ENCODE measurements at places on chromosomes 6 and 20.

DNA sequence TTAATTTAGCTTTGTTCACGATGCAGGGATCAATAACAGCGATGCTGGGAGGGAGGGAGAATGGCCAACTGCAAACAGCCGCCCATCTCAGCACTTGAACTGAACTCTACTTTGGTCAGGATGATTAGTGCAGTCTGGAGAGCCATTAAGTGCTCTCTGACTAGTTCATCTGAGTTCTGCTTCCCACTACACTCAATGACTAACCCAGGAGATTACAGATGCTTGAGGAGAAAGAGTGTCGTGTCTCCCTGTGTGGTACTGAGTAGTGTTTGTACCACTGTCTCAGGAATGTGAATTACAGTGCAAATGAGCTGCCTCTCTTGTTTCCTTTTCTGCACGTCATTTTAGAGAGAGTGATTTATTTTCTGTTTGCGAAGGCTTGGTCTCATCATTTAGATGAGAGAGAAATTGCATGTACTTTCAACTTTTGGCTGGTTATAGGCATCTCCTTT is 23.5 kb downstream of the CARMIL1 start:
- no peak for DNase-seq

DNA sequence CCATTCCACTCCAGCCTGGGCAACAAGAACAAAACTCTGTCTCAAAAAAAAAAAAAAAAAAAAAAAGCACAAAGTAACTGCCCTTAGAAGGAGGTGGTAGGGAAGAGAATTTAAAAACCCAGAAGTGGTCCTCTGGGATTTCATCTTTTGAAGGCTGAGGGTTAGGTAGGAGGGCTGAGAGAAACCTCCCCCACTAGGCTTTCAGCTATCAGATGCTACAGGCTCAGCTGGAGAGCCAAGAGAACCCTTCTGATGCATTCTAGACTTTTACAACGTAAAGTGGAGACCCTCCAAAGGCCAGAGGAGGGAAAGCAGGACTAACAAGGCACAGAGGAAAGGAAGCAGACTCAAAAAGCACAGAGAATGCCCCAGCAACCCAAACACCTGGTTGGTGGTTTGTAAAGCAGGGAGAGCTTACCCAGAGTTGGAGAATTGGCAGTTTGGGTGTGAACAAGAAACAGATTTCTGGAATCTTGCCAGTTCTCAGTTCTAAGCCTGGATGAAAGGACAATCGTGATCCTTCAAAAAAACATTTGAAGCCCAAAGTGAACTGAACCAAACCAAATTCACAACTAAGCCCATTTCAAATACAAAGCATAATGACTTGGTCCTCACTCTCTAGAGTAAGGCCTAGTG is 23.2 kb upstream of the SPAG4 start:
- DNase-seq, result no peak

GRCh38 chr20:50958615-50959542 is at the start of gene MOCS3:
TSS of gene MOCS3 (plus strand) at chr20:50958818. CDS start at chr20:50958843, 25 bp downstream.
- DNase-seq, result peak; percentile 93

DNA sequence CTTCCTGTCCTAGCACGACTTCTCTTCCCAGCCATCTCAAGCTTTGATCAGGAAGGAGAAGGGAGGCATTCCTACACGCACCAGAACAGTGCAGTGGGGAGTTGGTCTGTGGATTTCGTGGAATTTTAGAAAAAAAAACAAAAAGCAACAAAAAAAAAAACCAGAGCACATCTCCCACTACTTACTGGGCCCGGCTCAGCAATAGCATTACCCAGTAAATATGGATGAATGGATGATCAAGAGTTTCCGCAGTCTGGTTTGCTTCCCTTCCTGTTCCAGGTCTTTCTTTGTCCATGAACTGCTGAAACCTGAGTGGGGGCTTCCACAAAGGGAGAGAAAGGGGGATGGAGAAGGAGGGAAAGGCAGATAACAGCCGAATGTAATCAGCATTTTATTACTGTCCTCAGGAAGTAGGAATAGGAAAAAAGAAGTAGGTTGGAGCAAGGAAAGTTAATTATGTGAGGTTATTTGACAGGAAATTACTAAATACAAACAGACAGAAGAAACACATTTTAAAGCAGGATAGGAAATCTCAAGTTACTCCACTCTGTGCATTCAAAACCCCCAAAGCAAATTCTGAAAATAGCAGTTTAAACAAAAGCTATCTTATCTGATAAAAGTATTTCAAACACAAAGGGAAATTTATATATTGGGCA is 349.0 kb downstream of the PRL start:
- DNase-seq, result no peak

GRCh38 chr6:104771258-104771832 is 88.4 kb downstream of the HACE1 start:
- DNase-seq, result peak; percentile 9

DNA sequence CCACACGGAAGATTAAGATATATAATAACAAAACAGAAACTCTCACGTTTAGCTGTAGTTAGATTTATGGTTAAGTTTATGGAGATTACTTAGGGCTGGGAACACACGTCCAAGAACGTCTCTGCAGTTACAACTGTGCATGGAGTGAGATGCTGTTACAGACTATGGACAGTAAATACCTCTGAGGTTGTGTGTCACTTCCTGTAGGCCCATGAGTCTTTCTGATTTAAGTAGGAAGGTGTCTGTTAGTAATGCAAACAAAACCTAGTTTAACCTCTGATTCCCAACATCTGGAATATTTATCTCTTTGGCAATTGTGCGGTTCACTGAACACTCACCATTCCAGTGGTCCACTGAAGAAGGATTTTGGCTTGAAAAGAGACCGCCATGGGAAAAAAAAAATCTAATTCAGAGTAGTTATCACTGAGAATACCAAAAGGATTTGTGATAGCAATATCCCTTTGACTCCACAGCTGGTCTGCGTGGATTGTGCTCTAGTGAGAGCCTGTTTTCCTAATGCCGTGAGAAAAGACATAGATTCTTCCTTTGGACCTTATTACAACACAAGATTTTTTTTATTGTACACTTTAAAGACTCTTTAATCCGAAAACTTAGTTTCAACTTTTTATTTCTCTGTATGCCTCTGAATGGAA is 478.2 kb upstream of the CITED2 start:
- DNase-seq, result no peak

DNA sequence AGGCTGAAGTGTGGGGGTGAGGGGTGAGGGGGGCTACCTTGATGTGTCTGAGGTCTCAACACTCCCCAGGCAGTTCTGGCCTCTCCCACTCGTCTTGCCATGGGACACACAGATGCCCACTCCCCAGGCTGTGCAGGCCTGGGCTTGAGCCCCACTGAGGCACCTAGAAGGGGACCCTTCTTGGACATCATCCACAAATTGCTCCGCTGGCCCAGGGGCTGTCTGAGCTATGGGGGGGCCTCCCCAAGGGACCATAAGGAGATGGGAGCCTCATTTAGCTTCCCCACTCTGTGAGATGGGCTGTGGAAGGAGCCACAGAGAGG is 155.5 kb upstream of the MLN start:
- no peak for DNase-seq

- no peak for DNase-seq
Measured at GRCh38 chr6:39493777-39494176, 171.3 kb upstream of the KCNK16 start.

- no peak for DNase-seq
Measured at GRCh38 chr6:22328474-22328873, 31.6 kb upstream of the PRL start.

DNA sequence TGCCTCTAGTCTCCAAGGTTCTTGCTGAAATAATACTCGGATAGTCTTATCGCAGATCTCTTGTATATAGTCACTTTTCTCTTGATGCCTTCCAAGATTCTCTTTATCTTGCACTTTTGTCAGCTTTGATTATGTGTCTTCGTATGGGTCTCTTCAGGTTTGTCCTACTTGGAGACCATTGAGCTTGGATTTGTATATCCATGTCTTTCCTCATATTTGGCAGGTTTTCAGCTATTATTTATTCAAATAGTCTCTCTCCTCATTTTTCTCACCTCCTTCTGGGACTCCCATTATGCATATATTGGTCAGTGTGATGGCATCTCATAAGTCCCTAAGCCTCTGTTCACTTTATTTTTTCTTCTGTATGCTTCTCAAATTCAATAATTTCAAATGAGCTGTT is 23.0 kb downstream of the ECI2 start:
- DNase-seq, result no peak

DNA sequence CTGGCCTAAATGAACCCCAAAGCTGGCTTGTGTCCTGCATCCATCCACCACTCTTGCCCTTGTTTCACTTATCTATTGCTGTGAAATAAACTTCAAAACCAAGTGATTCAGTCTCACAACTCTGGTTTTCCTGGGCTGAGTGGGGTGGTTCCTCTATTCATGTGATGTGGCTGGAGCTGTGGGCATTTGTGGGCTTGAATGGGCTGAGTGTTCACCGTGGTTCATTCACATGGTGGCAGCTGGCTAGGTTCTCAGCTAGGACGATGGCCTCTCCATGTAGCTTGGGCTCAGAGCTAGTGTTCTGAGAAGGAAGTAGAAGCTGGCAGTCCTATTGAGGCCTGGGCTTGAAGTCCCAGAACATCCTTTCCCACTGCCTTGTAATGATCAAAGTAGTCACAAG is 30.4 kb downstream of the FKBP1A start:
- DNase-seq, result no peak

- no peak for DNase-seq
Measured at GRCh38 chr6:169990095-169991030, 238.9 kb downstream of the ERMARD start.

- no peak for DNase-seq
Measured at GRCh38 chr6:29974901-29975560, 32.7 kb downstream of the HLA-A start.

DNA sequence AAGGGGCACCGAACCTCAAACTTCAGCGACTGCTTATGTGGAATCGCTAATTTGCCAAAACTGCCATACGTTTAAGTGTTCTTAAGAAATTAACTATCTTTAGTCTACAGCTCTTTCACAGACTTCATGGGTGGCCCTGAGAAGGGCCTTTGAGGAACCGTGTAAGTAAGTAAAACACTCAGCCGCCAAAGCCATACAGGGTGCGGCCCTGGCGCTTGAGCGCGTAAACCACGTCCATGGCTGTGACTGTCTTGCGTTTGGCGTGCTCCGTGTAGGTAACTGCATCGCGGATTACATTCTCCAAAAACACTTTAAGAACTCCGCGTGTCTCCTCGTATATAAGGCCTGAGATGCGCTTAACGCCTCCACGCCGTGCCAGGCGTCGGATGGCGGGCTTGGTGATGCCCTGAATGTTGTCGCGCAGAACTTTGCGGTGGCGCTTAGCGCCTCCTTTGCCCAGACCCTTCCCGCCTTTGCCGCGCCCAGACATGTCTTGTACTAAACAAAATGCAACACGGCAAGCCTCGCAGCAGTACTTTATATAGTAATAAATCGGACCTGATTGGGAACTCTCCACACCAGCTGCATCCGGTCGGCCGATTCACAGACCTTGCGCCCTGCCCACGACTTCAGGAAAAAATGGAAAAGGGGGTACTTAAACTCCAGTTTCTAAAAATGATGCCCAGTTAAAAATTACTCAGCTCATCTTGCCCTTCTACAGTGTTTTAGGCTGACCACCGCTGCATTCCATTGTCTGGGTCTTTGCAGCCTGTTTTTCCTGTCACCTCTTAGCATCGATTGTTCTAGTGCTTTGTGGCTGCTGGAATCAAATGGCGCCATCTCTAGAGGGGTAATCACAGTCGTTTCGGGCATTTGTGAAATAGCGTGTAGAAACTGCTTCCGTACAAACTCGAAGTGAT is 38.9 kb downstream of the OR2B2 start:
- peak; percentile 97 for DNase-seq

GRCh38 chr6:124546601-124547000 is 415.6 kb upstream of the RNF217 start:
- no peak for DNase-seq

DNA sequence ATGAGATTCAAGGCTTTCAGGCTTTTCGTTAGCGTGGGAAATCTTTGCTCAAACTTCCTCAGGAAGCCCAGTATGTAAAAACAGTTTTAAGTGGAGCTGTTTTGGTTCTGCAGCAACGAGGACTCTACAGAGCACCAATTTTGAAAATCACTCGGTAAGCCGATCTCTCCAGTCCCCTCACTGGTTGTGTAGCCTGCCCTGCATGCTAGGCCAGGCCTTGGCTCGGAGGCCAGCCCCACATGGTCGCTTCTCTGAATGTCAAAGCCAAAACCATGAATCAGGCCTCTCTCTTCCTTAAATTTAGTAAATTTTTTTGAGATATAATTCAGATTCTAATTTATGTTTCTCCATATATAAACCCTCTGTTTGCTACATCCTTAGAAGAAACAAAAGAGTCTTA is 108.0 kb downstream of the CHD6 start:
- no peak for DNase-seq

GRCh38 chr20:43384101-43384940 is 73.4 kb upstream of the SRSF6 start:
- DNase-seq, result no peak

- DNase-seq, result peak; percentile 58
Measured at GRCh38 chr6:15441215-15441868, 195.5 kb downstream of the JARID2 start.

GRCh38 chr20:46767127-46767761 is 57.8 kb downstream of the SLC2A10 start:
- DNase-seq, result peak; percentile 52

DNA sequence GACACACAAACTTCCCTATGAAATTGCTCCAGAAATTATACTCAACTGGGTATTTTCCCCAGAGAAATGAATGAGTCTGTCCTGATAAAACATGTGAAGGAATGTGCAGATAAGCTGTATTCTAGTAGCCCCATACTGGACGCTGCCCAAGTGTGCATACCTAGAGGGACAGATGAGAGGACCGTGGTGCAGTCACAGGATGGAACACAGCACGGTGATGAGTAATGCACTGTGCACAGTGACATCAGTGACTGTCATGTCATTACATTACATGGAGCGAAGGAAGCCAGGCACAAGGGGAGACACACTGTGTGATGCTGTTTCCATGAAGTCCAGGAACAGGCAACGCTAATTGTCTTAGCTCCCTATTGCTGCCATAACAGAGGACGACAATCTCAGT is 155.5 kb downstream of the CDH4 start:
- DNase-seq, result no peak

GRCh38 chr6:45626087-45626891 is 248.6 kb upstream of the SUPT3H start:
- peak; percentile 9 for DNase-seq

GRCh38 chr6:143965503-143966171 is 42.4 kb downstream of the PLAGL1 start:
- DNase-seq, result no peak

DNA sequence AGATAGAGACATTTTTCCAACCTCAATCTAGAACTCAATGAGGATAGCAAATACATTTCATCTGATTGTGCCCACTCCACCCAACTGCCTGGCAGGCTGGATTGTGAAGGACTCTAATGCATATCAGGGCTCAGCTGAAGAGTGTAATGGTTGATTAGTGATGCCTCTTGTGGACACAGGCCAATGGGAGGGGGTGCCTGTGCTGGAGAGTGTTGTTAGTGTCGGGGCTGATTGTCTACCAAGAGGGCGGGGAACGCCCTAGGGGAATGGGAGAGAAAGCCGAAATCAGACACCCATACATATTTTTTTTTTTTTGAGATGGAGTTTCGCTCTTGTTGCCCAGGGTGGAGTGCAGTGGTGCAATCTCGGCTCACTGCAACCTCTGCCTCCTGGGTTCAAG is 103.7 kb upstream of the SALL4 start:
- no peak for DNase-seq

All from GM12865 (cell line).